ENCODE measurements at places on chromosomes 6 and 20.

GRCh38 chr6:91198588-91199255, 611.9 kb upstream of the MAP3K7 start:
- no peak for DNase-seq

DNA sequence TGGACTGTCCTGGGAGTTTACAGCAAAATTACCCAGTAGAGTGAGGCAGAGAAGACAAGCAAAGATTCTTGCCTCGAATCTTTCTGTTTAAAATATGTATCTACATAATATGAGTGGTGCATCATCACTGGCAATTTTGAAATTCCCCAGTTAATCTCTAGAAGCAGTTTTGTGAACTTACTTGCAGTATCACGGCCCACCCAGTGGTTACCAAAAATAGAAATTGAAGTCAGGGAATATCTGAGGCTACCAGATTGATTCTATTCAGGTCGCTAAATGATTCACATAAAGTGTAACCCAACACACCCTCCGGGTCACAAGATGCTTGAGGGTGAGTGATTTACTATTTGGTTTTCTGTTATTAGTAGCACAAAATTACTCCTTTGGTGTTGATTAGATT, 111.9 kb downstream of the PPP1R14C start:
- DNase-seq, result no peak

DNA sequence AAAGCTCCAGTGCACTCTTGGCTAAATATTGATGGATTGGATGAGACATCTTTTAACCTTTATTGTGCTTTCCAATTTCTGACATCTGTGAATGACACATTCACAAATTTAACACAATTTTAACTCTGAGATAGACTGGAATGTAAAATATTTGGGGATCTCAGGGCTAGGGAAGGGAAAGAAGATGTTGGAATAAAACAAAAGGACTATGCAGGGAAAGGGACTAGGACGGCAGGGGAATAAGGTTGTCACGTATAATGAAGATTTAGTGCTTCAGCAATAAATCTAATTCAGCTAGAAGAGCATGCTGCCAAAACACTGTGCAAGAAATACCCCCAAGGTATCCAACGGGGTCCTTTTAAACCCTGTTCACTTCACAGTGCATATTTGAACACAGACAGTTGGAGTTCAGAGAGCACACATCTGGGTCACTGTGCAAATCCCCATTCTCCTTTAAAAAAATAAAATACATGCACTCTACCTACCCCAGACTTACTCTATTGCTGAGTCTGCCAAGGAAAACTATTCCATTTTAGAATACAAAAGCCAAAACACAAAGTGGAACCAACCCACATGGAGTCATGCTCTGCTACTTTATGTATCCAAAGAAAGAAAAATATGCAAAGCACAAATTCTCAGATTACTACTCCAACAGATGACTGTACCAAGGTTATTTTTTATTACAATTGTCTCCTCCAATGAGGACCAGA, 151.0 kb upstream of the RSPO3 start:
- no peak for DNase-seq

GRCh38 chr6:135233686-135234491, 52.8 kb downstream of the MYB start:
- DNase-seq, result no peak

DNA sequence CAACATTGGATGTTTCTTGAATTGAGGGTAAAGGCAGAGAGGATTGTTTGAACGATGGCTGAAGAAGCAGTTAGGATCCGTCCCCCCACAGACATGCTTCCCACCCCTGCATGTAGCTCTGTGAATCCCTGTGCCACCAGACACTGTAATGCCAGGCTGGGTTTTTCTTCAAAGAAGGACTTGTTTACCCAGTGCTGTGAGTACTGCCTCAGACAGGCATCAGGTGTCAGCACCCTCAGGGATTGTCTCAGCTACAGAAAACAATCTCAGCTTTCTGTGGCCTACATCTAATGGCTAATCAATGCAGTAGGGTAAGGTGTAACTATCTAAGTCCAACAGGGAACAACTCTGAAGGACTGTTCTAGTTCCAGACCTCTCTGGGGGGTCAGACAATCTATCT, 853.0 kb upstream of the EPHA7 start:
- DNase-seq, result no peak

- DNase-seq, result no peak
These were observed 518.6 kb downstream of the PKHD1 start for GRCh38 chr6:51568771-51569170.

DNA sequence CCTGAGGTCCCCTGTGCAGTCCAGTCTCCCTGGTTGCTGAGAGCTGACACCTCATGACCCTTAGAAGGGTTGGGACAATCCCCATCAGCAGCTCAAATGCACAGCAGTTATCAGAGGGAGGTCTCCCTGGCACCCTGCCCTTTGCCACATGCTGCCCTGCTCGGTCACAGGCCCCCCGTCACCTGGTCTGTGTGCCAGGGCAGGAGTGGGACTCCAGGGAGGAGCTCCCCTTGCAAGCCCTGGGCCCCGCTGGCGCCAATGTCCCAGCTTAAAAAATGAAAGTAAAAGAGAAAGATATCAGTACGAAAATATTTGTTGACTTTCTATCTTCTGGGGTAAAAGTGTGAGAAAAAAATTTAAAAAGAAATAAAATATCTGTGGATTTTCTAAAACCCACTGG, 68.1 kb upstream of the SLC22A16 start:
- DNase-seq, result no peak
